ENCODE measurements at places on chromosomes 7 and 10. TPM values are rescaled to one million over a fixed set of nuclear protein-coding genes. Genes with fewer than 3 reads are reported as not detected.

The TRIP6 gene
- total RNA-seq: 120 TPM

The EVX1 gene
- not detected for total RNA-seq

The HMX2 gene
- total RNA-seq: 0.35 TPM

The OLAH gene
- 0.31 TPM for total RNA-seq

The ACTL6B gene
- 0.33 TPM for total RNA-seq
